ENCODE measurements at places on chromosomes 6 and 20.

DNA sequence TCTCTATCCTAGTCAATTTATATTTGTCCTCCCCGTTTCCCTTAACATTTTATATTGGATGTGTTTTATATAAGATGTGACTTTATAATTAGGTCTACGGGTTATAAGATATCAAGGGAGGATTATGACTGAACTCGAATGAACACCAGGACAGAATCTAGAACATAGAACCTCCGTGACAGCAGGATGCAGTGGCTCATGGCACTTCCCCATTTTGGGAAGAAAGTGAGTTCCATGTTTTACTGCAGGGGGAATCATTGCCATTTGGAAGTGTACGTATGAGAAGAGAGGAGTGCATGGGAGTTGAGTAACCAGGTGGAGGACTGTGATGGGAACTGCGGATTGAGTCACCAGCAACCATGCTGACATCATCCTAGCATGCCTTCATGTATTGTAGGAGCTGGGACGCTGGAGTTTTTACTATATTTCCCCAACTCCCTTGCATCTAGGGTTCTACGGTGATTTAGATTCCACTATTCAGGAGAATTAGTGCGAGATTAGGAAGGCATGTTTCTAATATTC, 56.1 kb upstream of the FOXC1 start:
- no peak for DNase-seq

GRCh38 chr6:7252390-7252789, 60.6 kb downstream of the SSR1 start:
- no peak for DNase-seq

GRCh38 chr20:44961011-44961869, 1.0 kb upstream of the TOMM34 start:
- DNase-seq: no peak

- no peak for DNase-seq
Observed at GRCh38 chr6:21887231-21888185, 294.0 kb downstream of the SOX4 start.

DNA sequence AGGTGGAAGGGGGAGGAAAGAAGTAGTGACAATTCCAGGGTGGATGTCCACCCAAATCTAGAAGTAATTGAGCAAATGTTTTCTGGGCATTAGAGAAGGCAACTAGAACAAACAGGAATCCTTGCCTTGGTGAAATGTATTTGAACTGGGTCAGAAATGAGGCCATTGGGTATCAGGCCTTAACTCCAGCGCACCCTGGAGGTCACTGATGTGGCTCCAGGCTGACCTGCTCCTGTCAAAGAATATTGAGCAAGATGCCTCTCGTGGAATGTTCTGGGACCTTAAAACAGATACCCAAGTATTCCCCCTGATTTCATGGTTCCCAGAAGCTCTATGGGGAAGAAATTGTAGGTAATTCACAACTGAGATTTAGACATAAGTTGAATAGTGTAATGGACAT, 6.9 kb downstream of the HLA-DPB1 start:
- DNase-seq: peak; percentile 42

DNA sequence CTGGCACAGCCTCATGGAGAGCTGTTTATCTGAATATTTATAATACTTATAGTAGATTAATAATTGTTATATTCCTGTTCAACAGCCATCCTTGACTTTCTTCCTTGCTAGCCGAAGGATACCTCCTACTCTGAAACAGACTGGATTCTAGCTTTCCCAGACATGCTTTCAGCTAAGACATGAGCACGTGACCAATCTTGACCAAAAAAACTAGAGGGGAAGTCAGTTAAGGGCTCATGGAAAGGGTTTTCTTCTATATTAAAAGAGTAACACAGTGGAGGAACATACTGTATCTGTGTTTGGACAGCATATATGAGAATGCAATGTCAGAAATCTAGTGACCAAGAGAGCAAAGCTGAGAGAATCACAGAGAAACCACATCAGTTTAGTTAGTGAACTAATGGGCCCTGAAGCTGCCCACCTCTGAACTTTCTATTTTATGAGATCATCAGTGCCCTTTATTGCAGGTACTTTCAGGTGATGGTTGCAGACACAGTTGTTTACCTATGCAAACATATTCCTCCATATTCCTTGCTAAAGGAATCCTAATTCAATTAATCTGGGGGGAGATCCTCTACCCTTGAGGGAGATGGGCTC, 140.4 kb upstream of the SLC24A3 start:
- DNase-seq: no peak

GRCh38 chr6:52560462-52560861, 16.4 kb downstream of the TRAM2 start:
- DNase-seq: no peak

DNA sequence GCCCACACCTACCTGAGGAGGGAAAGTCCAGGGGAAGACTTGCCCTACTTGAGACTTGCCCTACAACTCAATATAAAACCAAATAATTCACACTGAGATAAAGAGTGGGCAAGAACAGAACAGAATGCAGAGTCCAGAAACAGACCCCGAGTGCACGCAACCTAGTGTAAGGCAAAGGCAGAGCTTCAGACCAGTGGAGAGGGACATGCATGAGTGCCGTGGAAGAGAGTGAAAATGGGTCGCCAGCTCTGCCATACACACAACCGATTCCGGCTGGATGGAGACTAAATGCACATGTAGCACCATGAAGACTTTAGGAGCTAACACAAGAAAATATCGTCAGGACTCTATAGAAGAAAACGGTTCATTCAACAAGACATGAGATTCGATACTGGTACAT, 58.8 kb upstream of the CST7 start:
- no peak for DNase-seq

GRCh38 chr6:104459543-104459942, 400.2 kb downstream of the HACE1 start:
- DNase-seq: no peak

DNA sequence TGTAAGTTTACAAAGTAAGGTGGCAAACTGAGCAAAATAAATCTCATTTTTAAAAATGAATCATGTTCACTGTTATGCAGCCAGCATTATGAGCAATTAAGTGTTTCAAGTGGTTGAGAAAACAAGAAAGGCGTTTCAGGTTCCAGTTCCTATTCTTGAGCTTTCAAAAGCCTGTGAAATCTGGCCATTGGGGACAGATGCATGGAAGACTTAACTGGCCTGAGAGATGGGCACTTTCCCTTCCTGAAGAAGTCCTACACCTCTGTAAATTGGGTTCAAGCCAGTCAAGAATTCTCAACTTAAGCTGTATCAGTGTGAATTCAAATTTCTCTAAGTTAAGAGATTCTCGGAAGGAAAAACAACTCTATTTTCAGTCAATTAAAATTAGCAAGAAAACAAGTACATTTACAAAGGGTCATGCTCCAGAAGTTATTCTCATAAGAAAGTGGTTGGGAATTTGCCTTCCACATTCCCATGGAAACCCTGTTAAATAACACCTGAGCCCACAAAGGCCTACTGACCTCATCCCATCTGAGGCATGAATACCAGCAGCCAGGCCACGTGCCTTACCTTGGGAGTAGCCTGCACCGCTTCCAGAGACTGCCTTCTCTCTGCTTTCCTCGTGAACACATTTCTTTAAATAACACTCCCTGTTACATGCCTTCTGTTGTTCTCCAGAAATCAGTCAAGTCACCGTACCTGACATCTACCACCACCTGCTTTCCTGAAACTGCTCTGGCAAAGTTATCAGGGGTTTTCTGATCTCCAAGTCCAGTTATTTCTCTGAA, 19.4 kb downstream of the MAP3K5 start:
- DNase-seq: peak; percentile 45

GRCh38 chr6:49384904-49385303, 78.1 kb downstream of the MMUT start:
- no peak for DNase-seq

GRCh38 chr6:166005401-166005943, 162.2 kb downstream of the TBXT start:
- DNase-seq: no peak

DNA sequence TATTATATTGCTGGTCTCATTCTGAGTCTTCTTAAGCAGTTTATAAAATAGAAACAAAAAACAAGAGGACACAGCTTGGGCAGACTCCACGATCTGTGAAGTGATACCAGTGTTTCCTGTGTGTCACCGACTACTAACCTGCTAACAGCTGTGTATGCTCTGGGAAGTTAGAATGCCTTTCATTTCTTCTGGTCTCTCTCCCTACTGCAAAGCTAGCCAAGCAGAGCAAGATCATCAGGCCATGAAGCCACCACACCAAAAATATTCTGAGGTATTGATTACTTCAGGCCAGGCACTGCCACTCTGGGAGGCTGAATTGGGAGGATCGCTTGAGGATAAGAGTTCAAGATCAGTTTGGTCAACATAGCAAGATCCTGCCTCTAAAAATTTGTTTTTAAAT, 46.9 kb upstream of the SMIM29 start:
- DNase-seq: peak; percentile 68

- DNase-seq: no peak
Observed at GRCh38 chr20:9597547-9597946, 83.2 kb downstream of the LAMP5 start.

DNA sequence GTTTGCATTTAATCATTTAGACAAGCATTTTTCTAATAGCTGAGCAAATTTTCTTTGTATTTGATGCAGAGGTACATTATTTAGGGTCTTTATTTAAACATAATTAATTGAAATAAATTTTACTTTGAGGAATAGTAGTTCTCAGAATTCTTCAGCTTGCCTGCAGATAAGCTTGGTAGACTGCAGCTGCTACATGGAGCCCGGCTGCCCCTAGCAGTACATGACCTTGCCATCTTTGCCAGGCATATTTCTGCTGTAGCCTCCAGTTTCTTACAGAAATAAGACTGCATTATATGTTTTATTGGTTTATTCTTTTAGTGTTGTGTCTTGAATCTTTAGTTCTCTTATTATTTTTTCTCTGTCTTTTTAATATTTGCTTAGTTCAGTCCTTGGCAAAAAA, 396.8 kb downstream of the QKI start:
- no peak for DNase-seq

DNA sequence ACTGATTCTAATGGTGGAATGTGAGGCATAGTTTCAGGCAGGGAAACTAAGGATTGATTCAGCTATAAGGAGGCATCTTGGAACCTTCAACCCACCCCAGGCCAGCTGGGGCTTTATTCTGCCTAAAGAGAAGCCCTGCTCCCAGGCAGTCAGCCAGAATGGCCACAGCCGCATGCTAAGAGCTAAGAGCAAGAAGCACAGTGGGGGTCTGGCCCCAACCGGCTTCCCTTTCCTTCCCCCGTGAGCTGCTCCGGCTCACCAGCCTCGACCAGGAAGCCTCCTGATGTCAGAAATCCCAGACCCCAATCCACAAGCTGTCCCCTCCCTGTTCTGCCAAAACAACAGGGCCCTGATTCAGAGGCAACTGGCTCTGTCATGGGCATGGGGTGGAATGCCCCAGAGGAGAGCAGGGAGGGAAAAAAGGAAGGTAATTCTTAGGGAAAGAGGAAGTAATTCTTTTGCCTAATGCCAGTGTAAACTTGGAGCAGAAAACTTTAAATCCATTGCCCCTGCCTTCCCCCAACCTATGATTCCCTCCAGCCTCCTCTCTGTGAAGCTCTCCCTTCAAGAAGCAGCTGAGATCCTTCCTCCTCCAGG, 6.9 kb downstream of the GRM4 start:
- no peak for DNase-seq

GRCh38 chr6:89217299-89217910, at the start of gene GABRR1:
Gene GABRR1 (minus strand): TSS chr6:89217358. CDS start chr6:89217322, 36 bp downstream.
- DNase-seq: no peak

- no peak for DNase-seq
Observed at GRCh38 chr20:6703047-6703446, 64.4 kb upstream of the BMP2 start.

GRCh38 chr20:47847884-47848485, 62.7 kb upstream of the SULF2 start:
- no peak for DNase-seq

GRCh38 chr6:16326971-16327776, 88.8 kb downstream of the GMPR start:
- DNase-seq: no peak

DNA sequence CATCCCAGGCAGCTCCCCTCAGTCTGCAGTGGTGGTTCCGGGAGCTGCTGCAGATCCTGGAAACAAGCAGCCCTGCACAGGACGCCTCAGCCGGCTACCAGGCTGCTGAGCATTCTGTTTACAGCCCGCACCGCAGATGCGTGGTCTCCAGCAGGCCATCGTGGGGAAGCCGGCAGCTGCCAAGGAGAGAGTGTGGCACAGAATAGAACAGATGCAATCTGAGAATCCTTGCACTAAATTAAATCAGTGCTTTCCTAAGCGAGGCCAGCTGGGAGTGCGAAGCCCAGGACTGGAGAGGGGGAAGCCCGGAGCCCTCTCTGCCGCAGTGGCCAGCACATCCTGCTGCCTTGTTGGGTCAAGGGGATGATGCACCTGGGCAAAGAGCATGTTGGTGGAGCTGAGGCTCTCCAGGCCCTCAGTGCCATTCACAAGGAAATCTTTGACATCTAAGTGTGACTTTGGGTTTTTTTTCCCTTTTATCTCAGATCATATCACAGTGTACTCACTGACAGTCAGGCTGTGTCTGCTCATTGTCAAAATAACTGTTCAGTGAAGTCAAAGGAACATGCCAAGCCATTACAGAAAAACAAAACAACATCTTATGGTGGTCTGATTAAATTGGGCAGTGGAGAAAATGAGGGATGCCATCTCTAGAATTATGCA, 118.1 kb downstream of the SYNDIG1 start:
- no peak for DNase-seq

GRCh38 chr20:60302875-60303274, 344.7 kb downstream of the CDH26 start:
- DNase-seq: no peak

- DNase-seq: no peak
Observed at GRCh38 chr6:45625191-45625664, 247.5 kb upstream of the SUPT3H start.

- no peak for DNase-seq
Observed at GRCh38 chr20:1868856-1869255, 26.4 kb upstream of the SIRPA start.

GRCh38 chr6:4017834-4018170, 61.1 kb downstream of the FAM217A start:
- DNase-seq: peak; percentile 26

DNA sequence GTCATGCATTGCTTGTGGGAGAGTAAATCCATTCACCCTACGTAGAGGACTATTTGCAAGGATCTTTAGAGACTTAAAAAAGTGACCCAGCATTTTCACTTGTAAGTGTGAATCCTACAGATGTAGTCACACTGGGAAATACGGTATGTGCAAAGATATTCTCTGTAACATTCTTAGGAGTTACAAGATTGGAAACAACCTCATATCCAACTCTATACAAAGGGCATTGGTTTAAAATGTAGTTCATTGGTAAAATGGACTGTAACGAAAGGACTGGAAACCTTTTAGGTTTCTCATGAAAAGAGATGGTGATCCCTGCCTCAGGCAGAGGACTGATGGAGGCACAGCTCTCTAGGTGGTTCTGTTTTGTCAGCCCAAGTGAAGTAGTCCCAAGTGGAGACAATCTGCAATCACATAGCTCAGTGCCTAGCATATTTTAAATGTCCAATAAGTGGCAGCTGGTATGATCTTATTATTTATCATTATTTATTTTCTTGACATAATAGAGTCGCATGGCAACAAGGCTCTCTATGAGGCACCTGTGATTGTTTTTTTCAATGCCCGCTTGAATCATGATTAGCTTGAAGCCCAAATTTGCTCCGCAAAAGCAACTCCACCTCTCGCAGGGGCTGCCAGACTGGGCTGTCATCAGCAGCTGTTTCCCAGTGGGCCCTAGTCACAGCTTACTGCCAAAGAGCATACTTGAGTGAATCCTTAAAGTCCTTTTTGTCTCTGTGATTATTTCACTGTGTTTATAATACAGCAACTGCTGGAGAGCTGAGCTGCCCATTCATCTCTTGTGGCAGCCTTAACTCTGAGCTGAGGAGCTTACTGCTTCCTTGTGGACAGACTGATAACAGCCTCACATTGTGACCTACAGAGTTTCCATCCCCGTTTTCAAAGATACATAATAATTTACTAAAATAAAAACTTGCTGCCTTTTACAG, 19.8 kb upstream of the ENPP1 start:
- DNase-seq: no peak

- no peak for DNase-seq
Observed at GRCh38 chr6:163583558-163583957, 169.0 kb downstream of the QKI start.
